Fibroblast of skin of right biceps (primary cell): ENCODE measurements at places on chromosomes 12 and 14.
A peak's percentile ranks its signal among the peaks of the same experiment; 100 is the strongest.

DNA sequence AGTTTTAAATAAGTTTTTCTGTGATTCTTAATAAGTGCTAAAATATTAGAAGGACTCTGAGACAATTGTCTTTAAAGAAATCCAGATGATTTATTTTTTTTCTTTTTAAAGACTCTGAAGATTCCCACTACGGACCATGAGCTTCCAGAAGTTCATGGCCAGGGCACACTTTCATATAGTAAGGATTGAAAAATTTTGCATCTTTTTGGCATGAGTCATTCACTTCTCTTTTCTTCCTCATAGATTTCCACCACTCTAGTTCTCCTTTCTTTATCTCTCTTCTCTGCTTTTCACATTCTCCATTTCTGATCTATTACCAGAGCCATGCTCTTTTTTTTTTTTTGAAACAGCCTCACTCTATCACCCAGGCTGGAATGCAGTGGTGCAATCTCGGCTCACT lies 385.8 kb downstream of the FLRT2 start:
- peak; percentile 53 for DNase-seq

DNA sequence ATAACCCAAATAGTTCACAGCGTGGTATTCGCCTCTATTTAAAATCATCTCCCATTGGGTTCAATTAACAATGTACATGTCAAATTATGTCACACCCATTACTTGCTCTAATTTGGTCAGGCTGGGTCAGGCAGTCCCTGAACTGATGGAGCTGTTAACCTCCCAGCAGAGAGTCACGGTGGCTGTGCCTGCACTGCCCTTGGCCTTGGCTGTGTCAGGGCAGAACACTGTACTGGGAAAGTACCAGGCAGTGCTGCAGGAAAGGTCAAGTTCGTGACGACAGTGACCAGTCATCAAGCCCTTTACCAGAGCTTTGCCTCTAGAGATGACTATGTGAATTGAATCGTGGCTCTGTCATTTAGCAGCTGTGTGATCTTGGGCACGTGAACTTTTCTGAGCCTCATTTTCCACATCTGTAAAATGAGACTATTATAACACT lies 100.0 kb downstream of the ARF6 start:
- DNase-seq = peak; percentile 54

GRCh38 chr14:30657606-30658163 lies 35.6 kb downstream of the SCFD1 start:
- DNase-seq = peak; percentile 4

GRCh38 chr12:121713257-121713777 lies 765 bp downstream of the TMEM120B start:
- DNase-seq = no peak

- DNase-seq = no peak
These were observed 105.1 kb downstream of the KTN1 start for GRCh38 chr14:55684956-55685584.

- no peak for DNase-seq
These were observed 297.8 kb downstream of the ADGRD1 start for GRCh38 chr12:131251336-131252101.

- no peak for DNase-seq
These were observed 10.8 kb downstream of the KIF26A start for GRCh38 chr14:104149278-104149595.

DNA sequence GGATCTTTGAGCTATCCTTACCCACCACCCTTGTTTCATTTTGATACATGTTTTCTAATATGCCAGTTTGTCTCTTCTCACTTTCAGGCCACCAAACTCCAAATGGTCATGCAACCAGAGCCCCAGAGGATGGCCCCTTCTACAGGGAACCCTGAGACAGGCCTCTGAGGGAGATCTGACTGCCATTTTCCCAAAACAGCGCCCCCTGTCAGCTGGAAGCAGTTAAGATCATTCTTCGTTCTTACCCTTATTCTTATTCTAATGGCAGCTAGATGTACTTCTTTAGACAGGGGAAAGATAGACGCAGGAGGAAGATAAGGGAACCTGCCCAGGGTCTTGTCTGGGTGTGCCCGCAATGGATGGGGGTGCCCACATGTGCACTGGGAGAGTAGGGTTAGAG lies 38.4 kb downstream of the C12orf56 start:
- DNase-seq = no peak

GRCh38 chr12:132342251-132343227 lies 13.2 kb upstream of the GALNT9 start:
- no peak for DNase-seq

DNA sequence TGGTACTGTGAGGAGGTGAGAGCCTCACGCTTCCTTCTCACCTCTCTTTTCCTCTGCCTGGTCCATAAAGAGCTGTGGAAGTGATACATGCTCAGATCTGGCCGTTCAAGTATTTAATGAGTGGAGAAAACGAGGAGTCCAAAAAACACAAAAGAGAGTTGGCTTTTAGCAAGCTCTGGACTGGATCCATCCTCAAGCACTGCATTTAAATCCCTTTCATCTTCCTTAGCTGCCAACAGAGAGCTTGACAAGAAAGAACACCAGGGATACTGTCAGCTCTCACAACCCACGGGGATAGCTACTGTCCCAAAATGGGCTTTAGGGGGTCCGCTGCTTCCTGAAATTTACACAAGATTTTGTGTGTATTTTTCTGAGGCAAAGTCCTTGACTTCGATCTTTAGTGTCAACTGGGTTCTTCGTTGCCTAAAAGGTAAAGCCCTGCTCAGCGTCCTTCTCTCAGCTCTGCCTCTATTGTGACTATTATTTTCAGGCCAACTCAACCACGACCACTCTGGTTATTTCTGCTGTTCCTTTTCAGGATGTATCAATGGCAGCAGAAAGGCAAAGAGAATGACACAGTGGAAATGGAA lies 120.9 kb downstream of the TMTC1 start:
- DNase-seq = no peak

GRCh38 chr12:12890543-12891079 lies 751 bp upstream of the GPRC5A start:
- peak; percentile 53 for DNase-seq

DNA sequence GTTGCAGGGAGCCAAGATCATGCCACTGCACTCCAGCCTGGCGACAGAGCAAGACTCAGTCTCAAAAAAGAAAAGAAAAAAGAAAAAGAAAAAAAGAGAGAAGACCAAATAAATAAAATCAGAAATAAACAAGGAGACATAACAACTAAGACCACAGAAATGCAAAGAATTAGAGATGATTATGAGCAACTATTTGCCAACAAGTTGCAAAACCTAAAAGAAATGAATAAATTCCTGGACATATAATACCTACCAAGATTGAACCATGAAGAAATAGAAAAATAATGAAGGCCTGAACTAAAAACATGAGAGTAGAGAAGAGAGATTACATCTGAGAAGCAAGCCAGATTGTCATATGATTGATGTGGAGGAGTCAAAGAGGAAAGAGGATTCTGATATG lies 17.6 kb upstream of the EPS8 start:
- no peak for DNase-seq

DNA sequence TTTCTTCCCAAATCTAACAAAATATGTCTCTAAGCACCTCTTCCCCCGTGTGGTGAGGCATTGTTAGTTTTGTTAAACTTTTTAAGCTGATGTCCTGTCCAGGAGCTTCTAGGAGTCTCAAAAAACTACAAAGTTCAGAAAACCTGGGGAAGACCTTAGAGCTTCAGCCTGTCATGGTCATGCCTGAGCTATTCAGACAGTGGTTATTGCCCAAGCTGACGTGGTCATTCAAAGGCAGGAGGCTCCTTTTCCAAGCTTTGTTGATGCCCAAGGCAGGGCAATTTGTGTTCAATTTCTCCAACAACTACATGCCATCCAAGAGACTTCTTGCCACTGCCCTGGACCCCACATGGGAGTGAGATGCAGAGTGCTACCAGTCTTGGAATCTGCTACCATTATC lies 5.8 kb upstream of the LYZ start:
- DNase-seq = no peak

- peak; percentile 52 for DNase-seq
These were observed 392.0 kb downstream of the LRIG3 start for GRCh38 chr12:58528271-58528670.

GRCh38 chr12:122862872-122863701 lies 27.8 kb downstream of the HIP1R start:
- DNase-seq = no peak

DNA sequence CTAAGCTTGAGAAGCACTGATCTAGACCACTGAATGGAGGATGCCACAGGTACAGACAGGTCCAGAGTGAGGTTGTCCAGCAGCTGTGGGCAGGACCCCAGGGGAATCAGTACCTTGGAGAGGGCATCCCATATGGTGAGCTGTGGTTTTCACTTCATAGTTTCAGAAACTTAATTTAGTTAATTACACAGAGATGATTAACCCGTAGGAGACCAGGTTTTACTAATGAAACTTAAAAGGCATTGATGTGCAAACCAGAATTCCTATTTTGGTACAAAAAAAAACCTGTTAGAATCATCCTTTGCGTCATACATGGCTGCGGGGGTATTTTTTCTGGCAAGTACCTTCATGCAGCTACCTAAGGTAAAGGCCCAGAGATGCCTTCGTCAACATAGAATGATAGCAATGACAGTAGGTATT lies 159.3 kb downstream of the DACT1 start:
- no peak for DNase-seq

DNA sequence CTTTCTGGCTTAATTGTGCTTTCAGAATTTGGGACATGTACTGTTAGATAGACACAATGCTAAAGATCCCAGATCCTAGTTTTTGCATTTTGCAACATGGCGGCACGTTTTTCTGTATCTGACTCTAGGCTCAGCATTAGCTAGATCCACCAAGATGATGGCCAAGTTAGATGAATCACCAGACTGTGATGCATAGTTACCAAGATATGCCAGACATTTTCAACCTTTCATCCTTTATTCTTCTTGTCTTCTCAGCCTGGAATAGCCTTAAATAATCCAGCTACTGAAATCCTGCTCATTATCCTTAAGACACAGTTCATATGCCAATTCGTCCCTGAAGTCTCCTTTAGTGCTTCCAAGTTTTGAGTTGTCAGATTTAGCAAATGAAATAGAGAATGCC lies 144.9 kb upstream of the CRY1 start:
- peak; percentile 30 for DNase-seq

- DNase-seq = no peak
These were observed 157.7 kb downstream of the SLC15A5 start for GRCh38 chr12:16119618-16120415.

DNA sequence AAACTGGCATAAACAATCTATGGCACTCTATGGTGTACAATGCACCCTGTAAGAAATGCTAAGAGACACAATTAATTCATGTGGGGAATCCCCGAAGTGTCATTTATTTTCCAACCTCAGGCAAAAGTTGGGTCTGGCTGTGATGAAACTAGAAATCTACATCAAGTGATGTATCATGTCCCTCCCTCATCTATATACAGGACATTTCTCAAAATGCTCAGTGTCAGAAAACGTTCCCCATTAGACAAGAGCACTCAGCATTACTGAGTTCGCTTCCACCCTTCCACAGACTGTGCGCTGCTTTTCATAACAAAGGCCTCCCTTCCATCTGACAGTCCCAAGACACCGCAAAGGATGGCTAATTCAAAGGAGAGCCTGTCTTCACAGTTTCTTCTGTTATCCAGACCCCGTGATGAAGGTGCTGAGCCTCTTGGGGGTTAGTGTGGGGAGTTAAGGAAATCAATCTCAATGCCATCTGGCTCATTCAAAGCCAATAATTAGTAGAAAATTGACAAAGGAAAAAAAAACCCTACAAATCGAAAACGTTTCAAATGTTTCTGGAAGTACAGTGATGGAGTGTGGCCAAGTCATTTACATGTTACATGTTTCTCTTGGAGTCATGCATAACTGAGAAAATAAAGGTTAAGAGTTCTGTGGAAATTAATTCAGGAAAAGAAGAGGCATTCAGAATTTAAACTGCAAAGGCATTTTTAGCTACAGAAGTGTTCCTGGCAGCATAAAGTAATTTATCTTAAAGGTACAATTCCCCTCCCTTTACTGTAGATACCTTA lies 7.5 kb downstream of the CCDC88C start:
- no peak for DNase-seq

- no peak for DNase-seq
These were observed 1.2 kb upstream of the CEP170B start for GRCh38 chr14:104863923-104864266.

DNA sequence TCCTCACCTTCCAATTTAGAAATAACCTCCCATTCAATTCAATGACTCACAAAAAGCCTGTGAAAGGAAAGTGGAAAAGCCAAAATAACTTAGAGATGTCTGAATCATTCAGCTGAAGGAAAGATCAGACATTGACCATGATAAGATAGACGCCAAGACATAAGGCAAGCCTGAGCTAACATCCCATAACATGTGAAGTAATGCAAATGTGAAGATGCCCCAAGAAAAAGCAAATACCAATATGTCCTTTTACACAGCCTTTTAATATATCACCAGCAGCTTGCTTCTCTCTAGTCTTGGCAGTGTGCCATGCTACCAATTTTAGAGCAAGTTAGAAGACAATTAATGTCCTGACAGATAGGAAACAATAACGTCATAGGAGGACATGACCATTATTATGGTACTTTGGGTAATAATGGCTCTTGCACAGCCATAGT lies 2.4 kb upstream of the NUMB start:
- peak; percentile 73 for DNase-seq

DNA sequence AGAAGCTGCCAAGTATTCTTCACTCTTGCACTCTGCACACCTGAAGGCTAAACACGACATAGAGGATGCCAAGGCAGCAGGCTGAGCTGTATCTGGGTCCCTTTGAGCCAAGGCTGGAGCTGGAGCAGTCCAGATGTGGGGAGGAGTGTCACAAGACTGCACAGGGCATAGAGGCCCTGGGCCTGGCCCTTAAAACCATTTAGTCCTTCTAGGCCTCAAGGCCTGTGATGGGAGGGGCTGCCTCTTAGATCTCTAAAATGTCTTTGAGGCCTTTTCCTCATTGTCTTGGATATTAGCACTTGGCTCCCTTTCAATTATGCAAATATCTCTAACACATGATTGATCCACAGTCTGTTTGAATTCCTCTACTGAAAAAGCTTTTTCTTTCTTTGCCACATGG lies 28.0 kb upstream of the C14orf132 start:
- no peak for DNase-seq

DNA sequence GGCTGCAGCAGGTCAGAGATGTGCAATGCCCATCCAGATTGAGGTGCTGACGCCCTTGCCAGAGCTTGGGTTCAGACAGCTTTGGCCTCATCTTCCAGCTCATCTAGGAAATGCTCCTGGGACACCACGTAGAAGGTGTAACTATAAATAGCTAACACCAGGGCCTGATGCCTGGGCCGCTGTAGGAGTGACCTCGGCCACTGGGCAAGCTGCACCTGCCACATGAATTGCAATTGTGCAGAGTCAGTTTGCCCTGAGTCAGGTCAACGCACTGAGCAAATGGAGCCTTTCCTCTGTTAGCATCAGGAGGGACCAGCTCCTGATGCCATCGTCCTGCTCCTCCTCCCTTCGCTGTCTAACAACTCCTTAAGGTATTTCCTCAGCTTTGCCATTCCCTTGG lies 17.4 kb upstream of the DNM1L start:
- DNase-seq = no peak
